ENCODE measurements at places on chromosomes 11 and 22.

GRCh38 chr22:46641811-46642266, 21.7 kb downstream of the GRAMD4 start:
- no peak for DNase-seq

DNA sequence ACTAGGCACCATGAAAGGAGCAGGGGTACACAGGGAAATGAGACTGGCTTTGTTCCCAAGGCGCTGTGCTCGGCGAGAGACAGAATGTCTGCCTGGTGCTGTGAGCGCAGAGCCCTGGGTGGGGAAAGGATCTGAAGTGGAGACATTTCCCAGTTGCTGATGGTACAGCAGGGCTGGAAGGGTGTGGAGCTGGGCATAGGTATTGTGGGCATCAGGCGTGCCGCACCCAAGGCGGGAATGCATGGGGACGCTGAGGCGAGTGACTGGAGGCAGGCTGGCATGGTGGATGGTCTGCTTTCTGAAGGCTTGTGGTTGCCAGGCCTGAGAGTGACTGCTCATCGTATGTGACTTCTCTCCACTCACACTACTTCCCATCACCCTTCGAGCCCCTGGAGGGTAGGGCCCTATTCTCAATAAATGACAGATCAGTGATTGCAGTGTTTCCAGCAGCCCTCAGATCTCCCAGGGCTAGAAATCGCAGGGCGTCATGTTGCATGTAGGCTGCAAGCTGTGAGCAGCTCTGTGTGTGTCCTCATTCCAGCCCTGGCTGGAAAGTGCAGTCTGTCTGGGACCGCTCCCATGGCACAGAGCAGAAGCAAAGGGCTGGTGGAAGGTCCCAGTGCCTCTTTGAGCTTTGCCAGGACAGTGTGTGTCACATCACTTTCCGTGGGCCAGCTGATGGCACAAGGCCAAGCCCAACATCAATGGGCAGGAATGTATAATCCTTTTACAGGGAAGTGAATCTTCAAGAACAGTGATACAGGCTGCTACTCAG, 67.7 kb downstream of the TBC1D22A start:
- no peak for DNase-seq

GRCh38 chr11:45045683-45046471, 95.2 kb upstream of the TP53I11 start:
- DNase-seq: no peak

- DNase-seq: no peak
These were observed 4.6 kb downstream of the DCHS1 start for GRCh38 chr11:6650980-6651379.

- no peak for DNase-seq
These were observed 85.9 kb upstream of the LDLRAD3 start for GRCh38 chr11:35857922-35858321.

GRCh38 chr11:11267312-11267711, 85.7 kb downstream of the CSNK2A3 start:
- DNase-seq: no peak

DNA sequence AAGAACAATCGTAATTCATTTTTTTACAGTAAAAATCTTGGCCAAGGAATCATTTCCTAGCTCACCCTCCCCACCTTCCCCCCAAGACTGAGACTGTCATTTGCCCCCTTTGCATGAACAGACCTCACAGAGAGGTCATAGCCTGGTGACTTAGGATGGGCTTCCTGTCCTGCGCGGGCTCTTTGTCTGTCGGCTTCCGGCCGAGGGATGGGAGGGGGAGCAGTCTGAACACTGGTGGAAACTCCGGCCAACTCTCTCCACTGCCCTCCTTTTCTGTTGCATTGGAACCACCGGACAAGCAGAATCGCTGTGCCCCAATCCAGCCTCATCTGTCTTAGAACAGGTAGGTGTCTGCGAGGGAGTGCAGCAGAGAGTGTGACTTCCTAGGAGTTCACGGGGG, 41.7 kb downstream of the TEAD1 start:
- no peak for DNase-seq

DNA sequence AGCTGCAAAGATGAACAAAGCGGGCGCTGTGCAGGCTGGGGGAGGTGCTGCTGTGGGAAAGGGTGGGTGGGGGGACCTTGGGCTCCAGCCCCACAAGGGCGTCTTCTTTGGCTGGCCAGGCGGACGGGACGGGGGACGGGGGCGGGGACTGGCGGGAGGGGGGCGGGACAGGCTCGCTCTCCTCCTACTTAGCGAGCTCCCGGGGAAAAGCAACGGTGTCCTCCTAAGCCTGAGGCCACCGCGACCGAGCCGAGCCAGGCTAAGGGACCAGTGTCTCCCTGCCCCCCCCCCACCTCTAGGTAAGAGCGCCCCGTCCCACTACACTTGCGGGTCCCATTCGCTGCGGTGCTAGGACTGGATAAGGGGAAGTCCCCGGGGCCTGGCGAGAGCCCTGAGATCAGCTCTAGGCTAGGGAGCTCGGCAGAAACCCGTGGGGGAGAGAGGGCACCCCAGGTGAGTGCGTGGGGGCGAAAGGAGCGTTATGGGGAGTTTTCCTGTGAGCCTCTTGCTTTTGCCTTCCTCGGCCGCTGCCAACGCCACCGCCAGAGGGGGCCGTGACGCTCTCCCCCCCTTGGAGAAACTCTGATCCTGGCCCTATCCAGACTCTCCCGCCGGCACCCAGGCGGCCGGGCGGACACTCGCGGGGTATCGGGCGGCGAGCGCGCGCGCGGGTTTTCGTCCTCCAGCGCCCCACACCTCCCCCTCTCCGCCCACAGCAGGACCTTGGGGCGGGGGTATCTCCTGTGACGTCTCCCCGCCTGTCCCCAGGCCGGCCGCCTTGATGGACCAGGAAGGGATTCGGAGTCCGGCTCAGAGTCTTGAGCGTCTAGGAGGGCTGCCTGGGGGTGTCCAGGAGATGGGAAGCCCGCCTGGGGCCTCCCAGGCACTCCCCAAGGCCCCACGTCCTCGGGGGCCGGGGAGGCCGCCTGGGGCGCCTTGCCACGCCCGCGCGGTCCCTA, at the start of gene PHLDB1:
TSS of gene PHLDB1 (plus strand) at position 215 of the 959 bp plus-strand sequence. CDS start 6,222 bp downstream, outside the sequence.
- no peak for DNase-seq

DNA sequence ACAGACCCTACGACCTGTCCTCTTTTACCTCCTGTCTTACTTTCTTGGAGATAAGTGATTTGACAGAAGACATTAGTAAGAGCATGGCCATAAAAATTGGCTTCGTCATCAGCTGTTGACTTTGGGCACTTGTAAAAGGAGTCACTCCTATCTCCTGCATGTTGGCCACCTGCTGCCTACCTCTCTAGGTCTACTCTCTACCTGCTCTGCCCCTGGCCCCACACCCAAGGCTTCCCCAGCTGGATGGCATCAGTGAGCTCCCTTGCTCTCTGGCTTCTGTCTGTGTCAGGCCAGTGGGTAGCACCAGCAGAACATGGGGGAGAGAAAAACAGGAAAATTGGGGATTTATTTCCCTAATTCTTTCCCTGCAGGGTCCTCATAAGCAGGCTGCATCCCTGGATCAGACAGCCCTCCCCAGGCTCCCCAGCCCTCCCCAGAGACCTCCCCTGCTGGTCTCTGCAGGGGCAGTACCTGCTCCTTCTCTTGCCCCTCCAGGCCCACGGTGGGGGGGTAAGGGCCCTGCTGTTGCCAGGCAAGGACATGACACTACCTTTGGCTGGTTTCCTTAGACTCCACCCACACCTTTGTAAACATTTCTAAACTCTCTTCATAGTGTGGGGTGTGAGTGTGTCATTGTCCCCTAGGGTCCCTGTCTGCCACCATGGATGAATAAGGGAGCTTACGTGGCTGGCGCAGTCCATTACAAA, 157.0 kb upstream of the NECTIN1 start:
- no peak for DNase-seq

GRCh38 chr11:45929486-45930030, 7.1 kb downstream of the LARGE2 start:
- no peak for DNase-seq

GRCh38 chr22:44067033-44067432, 42.9 kb downstream of the PARVB start:
- DNase-seq: no peak

DNA sequence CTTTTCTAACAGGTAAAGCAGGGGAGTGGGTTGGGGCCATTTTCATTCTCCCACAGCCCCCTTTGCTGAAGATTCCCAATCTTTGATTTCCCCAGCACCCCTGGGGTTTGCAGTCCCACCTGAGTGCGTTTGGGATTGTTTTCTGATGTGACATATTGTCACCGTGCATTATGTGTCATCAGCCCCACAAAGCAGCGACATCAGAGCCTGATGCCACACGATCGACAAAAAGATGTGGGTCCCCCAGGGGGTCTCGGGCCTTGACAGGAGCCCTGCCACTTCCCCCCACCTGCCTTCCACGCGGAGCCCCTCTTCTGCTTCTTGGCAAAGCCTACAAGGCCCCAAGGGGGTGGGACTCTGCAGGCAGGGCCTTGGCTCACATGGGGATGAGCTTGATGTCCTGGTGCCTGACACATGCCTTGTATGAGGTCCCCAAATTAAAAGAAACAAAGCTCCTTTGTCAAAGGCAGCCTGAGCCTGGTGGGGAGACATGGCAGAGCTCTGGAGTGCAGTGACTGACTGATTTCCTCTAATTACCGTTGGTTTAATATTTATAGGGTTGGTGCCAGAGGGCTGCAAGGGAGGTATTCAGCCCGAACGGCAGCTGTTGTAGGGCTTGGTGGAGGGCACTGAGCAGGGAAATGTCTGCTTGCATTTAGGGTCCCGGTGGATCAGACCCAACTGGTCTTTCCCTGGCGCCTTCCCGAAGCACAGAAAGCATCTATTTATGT, 149.2 kb downstream of the MIAT start:
- no peak for DNase-seq

- DNase-seq: peak; percentile 26
These were observed 8.8 kb upstream of the CTSD start for GRCh38 chr11:1772270-1773130.

GRCh38 chr11:48019217-48019584, 38.8 kb downstream of the PTPRJ start:
- no peak for DNase-seq

DNA sequence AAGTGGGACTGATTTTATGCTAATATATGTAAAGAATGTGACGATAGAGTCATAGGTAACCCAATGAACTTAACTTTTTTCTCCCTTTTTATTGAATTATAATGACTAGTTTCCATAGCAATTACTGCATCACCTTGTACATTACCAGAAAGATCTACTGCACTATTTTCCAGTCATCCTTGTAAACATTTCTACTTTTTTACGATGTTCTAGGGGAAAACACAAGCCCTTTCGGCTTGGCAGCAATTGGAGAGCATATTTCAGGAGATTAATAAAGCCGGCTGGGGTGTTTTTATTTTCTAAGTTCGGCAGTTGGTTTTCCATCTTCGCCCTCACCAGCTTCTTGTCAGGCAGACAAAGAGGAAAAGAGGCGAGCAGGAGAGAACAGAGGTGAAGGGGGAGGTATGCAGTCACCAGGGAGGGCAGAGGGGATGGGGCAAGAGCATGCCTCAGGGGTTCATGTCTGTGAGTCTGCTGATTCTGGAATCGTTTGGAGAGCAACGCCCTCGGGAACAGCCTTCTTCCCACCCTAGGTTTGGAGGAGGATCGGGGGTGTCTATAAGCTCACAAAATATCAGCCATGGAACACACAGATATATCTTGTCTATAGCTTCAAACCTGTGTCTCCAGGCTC, 476.4 kb downstream of the MIAT start:
- DNase-seq: no peak

DNA sequence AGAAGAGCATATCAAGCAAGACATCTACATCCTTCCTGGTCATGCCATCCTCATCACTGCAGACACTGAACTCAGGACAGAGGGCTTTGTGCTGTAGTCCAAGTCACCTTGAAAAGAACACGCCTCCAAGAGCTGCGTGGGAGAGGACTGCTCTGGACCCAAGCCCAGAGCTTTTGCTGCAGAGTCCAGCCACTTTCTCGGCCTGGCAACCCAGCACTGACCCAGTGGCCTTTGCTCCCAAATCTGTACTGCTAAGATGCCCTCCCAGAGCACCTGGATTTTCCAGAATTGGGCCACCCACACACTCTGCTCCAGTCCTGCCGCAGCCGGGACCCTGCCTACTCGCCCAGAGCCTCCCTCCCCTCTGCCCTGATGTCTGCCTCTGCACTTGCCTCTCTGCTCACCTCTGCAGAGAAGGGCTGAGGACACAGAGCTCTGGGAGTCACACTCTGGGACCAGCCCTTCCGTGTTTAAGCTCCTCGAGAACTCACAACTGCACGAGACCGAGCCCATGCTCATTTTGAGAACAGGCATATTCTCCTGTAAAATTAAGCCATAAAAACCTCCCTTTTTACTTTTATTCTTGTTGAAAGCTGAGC, 83.8 kb upstream of the CSNK2A3 start:
- DNase-seq: no peak

Measured in NAMALWA (cell line).